ENCODE measurements at places on chromosomes 2 and 18.

DNA sequence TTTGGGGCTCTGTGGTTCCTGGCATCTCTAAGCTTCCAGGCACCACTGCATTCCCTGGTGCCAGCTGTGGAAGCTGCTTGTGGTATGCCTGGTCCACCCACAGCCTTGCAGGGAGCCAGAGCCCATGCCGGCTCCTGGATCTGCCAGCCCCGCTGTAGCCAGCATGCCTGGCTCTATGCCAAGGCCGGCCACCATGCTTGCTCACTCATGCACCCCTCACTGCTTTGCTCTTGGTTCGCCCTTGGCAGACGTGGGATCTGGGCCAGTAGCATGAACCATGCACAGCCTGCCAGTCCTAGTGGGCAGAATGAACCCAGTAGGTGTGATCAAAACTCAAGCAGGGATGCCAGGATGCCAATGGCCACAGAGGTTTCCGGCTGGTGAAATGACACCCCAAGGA is 634.2 kb upstream of the TMEFF2 start:
- no peak for DNase-seq

GRCh38 chr18:26255695-26256622 is 29.7 kb downstream of the TAF4B start:
- DNase-seq: no peak

GRCh38 chr18:78981989-78982620 is 2.5 kb downstream of the SALL3 start:
- DNase-seq: no peak

DNA sequence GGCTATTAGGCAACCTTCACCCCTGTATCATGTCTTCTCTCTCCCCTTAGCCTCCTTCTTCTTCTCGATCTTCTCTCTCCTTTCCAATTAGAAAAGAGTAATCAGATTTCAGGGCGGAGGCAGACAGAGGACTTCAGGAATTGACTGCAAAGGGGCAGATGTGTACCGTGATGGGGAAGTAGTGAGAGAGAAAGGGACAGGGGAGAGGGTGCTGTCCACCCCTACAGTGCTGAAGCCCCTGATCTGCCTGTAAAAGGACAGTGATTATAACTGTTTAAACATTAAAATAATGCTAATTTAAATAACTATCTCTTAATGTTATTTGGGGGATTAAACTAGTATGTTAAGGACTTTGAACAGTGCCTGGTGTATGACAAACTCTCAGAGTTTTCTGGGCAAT is 178.5 kb downstream of the ACTR3 start:
- no peak for DNase-seq

GRCh38 chr2:79138385-79138784 is 18.1 kb downstream of the REG1A start:
- no peak for DNase-seq

DNA sequence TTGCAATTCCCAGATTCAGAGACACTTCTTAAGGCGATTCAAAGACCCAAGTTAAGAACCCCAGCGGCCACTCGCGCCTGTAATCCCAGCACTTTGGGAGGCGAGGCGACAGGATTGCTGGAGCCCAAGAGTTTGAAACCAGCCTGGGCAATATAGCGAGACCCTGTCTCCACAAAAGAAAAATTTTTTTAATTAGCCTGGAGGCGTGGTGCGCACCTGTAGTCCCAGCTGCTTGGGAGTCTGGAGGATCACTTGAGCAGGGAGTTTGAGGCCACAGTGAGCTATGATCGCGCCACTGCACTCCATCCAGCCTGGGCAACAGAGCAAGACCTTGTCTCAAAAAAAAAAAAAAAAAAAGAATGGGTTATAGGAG is 585 bp upstream of the ANAPC1 start:
- no peak for DNase-seq
